Stimulated activated CD4-positive, alpha-beta T cell treated with anti-CD3 and anti-CD28 coated beads, Interleukin-2, amount 100 ng/mL, for 24 hours (primary cell): ENCODE measurements at places on chromosomes 5 and 9.
A peak's percentile ranks its signal among the peaks of the same experiment; 100 is the strongest.

- no peak for DNase-seq
Measured at GRCh38 chr5:14277385-14278320, 134.5 kb downstream of the TRIO start.

- no peak for DNase-seq
Measured at GRCh38 chr9:78865737-78866136, 568.8 kb downstream of the PSAT1 start.

DNA sequence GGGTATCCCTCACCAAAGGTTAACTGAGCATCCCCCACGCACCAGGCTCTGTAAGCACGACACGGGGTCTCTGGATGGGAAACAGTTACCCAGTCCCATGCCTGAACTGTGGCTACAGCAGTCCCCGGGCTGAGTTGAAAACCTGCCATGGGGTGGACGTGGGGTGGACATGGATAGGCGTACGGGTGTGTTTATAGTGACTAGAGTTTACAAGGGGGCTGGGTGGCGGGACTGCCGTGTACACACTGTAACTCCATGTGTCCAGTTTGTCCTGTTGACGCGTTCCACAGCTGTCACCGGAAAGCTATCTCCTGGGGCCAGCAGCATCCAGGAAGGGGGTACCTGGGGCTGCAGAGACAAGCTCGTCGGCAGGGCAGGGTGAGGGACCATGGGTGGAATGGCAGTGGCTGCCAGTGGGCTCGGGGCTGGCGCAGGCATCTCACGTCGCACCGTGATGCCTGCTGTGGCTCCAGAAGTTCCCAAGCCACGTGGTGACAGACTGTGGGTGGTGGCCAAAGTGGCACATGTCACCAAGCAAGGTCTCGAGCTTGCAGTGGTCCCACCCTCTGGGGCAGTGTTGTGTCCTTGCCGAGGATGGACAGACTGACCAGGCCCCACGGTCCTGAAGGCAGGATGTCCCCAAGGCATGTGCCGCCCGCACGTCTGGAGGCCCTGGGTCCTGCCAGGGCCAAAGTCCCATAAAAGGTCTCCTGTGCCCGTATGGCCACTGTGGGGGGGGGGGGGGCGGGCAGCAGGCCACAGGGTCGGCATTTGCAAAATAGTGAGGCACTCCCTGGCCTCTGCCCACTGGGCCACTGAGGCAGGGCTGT is 29.3 kb upstream of the RNF130 start:
- DNase-seq = no peak

DNA sequence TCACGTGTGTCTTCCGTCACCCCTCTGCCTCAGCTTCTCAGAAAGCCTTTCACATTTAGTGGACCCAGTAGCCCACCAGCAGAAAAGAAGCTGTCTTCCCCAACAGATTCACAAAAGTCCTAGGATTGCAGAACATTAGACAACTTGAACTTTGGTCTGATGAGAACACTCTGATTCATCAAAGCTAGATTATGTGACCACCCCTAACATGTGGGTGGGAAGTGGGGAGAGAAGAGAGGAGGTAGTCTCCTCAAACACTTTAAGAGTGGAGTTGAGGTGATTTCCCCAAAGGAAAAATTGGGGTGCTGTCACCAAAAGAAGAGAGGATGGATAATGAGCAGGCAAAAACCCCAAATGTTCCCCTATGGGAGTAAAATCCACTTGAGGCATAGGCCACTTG is 41.4 kb upstream of the SMIM23 start:
- no peak for DNase-seq

GRCh38 chr5:140575309-140575708 is 10.7 kb downstream of the SLC35A4 start:
- no peak for DNase-seq

GRCh38 chr9:121038362-121038761 is 11.7 kb downstream of the C5 start:
- DNase-seq = no peak

- no peak for DNase-seq
Measured at GRCh38 chr5:59115345-59115744, 532.5 kb downstream of the RAB3C start.

DNA sequence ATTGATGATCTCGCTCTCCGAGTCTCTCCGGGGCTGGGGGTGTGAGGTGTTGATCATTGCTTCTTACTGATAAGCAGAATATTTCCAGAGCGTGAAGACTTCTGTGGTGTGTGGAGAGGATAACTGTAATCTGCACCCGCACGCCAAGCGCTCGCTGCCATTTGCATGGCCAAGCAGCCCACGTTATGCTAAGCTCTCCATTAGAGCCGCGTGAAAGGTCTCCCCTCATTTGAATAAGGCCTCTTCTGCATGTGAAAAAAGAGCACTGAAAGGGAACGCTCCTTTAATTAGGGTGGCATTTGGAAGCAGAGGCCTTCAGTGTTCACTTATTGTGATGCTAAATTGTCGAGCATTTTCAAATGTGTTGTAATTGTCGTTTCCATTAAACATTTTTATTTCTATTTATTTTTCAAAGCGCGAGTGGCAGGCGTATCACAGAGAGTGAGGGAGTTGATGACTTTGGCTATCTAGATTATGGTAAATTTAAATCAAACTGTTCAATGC is 163.6 kb upstream of the IRX2 start:
- DNase-seq = no peak

DNA sequence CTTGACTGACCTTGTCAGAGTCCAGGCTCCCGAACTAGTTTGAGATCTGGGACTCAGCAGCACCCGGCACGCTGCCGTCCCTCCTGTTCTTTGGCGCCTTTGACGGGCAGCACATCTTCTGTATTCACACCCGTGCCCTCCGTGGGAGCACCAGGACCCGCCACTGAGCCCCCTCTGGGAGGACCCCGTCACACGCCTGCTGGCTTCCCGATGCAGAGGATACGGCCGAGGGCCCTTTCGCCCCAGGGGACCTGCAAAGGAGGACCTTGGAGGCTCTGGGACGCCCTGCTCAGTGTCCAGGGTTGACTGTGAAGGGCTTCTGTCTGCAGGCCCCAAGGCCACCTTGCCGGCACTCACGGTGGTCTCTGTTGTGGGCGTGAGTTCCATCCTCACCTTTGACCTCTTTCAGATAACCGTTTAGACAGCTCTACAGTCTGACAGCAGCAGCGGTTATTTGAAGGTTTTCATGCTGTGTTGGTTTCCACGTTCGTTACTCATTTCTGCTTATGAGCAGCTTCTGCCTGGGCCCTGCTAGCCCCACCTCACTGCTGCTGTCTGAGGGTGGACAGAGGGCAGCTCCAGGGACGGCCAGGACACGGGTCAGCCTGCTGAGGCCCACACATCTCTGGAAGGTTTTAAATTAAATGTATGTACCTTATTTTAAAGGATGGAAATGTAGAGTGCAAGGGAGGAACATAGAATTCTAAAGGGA is 12.6 kb upstream of the EXOC3 start:
- no peak for DNase-seq

GRCh38 chr9:78453450-78453849 is 156.5 kb downstream of the PSAT1 start:
- no peak for DNase-seq

DNA sequence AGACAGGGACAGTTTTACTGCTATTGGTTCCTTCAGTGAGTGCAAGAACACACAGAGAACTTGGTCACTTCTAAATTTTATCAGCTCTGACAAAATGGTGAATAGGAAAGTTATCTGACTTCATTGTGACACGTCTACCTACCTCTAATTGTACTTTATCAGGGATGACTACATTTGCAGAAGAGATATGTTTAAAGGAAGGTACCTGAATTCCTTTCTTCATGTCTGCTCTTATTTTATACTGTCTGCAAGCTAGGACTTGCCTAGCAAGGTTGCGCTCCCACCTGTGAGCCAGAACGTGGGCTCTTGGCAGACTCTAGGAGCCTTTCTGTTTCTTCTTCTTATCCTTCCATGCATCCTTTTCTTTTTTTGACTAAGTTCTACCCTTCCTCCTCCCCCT is 1.6 kb downstream of the SLC27A6 start:
- DNase-seq = no peak

DNA sequence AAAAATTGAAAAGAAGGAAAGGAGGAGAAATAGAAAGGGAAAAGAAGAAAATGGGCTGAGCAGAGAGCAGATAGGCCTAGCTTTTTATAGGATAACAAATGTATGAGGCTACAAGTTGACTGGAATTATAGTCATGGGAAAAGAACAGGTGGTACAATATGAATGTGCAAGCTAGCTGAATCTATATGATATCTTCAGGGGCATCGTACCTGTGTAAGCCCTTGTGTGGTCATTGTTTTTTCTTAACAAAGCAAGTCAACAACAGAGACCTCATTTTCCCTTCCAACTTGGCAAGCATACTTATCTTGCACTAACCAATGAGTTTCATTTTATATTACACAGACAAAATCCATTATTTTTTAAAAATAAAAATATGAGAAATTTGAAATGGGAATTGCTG is 259.2 kb downstream of the KCTD16 start:
- DNase-seq = no peak

DNA sequence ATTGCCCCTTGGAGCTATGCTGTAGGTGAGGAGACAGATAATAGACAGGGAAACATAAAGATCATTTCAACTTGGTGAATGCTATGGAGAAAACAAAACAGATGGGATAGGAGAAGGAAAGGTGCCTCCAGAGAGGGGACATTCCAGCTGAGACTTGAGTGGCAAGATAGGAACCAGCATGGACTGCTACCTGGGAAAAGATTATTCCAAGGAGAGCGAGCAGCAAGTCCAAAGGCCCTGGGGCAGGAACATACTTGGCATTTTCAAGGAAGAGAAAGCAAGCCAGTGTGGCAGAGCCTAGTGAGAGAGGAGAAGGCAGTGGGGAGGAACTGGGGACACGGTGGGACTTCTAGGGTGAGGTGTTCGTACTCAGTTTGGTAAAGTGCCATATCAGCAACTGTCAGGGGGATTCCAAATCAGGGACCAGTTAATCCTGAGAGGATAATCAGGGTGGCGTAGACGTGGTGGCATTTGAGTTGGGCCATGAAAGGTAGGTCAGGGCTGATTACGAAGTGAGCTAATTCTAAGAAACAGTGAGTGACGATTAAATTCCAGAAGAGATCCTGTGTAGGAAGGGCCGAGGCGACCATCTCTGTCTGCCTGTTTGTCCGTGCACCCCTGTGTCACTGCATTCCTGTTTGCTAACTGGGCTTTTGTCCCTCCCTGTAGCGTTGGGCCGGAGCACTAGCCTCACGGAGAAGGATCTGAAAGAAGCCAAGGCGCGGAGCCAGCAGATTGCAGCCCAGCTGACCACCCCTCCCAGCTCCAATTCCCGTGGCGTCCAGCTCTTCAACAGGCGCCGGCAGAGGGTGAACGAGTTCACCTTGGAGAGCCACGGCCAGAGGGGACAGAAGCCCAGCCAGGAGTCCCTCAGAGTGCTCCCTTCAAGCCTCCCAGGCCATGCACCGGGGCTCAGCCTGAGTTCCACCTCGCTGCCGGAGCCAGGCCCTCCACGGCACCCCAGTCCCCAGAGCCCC is 7.1 kb downstream of the SYNPO start:
- DNase-seq = no peak

DNA sequence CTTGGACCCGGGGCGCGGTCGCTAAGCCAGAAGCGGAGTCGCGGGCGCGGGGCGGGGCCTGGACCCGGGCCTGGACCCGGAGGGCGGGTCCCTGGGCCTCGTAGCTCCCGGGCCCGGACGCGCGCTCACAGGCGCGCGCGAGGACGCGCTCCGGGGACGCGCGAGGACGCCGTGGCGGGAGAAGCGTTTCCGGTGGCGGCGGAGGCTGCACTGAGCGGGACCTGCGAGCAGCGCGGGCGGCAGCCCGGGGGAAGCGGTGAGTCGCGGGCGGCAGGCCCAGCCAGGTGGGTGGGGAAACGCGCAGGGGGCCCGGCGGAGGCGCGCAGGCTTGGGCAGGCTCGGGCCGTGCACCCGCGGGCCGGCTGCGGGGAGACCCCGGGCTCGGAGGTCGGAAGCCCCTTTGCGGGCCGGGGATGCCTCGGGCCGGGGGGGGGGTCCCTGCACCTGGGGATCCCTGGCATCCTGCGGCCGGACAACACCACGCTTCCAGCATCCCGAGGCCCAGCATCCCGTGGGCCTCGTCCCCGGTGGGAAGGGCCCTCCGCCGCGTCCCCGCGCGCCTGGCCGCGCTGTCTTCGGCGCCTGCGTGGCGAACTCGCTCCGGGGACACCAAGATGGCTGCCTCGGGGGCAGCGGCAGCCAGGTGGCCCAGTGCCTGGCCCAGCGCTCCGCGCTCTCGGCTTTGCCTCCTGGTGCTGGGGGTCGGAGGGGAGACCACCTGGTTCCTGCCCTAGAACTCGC is at the start of gene SFXN1:
Gene SFXN1, plus strand, starts transcription at position 177 of the 741 bp plus-strand sequence. CDS start 13,544 bp downstream, outside the sequence.
- DNase-seq = peak; percentile 80

DNA sequence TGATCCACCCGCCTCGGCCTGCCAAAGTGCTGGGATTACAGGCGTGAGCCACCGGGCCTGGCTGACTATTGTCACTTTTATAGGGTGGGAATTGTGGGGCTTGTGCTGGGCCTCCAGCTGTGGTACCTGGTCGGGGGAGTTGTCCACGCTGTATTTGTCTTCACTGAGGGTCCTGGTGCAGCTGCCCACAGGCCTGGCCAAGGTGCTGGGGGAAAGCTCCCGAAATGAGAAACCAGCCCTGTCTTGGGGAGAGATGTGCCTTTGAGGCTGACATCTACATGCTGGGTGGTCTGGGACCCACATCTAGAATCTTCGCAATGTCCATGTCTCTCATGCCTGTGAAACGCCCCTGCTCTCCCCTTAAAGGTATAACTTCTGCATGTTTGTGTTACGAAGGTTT is 2.6 kb downstream of the EXOC3 start:
- DNase-seq = no peak

GRCh38 chr9:111634860-111635259 is 3.7 kb downstream of the DNAJC25 start:
- no peak for DNase-seq

DNA sequence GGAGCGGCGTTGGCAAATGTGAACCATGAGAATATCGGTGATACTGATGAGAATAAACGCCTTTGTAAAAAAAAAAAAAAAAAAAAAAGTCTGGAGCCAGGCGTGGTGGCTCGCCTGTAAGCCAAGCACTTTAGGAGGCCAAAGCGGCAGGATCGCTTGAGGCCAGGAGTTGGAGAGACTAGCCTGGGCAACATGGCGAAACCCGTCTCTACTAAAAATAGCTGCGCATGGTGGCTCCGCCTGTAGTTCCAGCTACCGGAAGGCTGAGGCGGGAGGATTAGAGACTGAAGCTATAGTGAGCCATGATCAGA is 425 bp upstream of the NFX1 start:
- no peak for DNase-seq

DNA sequence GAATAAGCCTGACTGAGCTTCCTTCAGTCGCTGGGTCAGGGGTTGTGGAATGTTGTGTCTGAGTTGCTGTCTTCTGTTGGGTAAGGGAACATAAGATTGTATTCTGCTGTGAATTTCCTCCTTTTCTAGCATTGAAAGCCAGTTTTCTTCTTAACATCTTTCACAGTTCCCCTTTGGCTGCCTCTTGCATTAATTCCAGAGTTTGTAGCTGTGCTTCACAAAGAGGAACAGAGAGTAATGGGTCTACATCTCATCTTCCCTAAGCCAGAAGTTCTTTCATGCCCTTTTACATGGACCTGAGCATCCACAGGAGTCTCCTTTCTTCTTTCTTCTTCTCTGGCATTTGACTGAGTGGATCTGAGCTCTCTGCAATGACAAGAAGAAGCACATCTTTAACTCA is 686.8 kb downstream of the KCTD16 start:
- no peak for DNase-seq

DNA sequence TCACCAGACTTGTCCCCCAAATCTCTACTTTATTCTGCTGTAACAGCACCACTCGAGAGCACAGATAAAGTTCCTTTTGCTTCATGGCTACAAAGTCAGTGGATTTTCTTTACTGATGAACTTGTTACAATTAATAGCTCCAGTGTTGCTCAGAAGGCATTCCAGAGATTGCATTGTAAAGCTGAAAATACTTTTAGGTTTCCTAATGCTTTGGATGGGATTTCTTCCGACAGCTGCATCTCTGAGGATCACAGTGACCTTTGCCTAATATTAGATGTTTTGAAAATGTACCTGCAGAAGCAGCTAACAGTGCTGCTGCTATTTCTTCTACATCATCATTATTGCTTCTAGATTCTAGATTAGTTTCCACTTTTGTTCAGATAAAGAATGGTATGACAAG is 58.8 kb upstream of the TMEM171 start:
- no peak for DNase-seq
